ENCODE measurements at places on chromosomes 2 and 18.
A peak's percentile ranks its signal among the peaks of the same experiment; 100 is the strongest.

GRCh38 chr2:238145851-238146250 lies 7.4 kb downstream of the KLHL30 start:
- DNase-seq, result no peak

DNA sequence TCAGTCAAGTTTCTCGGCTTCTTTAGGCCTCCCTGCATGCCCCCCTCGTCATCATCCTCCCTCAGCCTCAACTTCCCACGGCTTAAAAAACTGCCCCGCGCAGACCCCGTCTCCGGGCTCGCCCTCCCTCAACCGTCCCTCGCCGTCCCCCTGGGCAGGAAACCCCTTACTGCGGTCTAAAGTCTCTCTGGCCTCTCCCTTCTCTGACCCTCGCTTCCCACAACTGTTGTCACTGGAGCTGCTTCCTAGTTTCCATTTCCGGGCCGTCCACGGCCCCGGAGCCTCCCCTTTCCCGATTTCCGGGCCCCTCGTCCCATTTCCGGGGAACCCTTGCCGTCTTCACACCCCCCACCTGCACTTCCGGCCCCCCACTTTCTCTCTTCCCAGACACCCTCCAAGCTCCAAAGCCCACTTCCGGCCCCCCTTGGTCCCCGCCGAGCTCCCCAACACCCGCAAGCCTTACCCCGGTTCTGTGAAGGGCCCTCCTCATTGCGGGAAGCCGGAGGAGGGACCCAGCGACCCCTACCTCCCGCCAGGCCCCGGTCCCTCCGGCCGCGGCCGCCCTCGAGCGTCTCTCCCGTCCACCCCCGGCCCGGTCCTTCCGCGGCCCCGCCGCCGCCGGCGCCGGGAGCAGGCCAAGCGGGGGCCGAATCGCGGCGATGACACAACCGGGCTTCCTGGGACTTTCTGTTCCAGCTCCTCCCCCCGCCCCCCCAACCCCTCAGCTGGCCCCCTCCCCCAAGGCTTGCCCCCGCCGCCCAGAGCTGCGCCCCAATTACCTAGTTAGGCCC lies 513 bp downstream of the TRIP12 start:
- peak; percentile 54 for DNase-seq

DNA sequence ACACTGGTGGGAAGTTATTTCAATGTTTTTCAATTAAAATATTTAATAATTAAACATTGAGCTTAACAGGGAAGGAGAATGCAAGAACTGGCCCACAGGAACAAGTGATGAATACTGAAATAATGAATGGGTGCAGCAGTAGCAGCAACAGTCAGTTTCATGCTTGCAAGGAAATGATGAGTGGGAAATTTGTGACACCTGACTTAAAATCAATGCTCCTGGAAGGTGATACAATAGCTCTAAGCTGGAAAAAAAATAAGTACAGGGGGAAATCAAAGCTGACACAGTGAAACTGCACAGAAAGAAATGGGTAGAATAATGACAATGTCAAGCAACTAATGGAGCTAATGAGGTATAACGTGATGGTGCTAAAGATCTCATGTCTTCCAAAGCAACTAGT lies 184.5 kb downstream of the IKZF2 start:
- no peak for DNase-seq

- DNase-seq, result no peak
These were observed 226.4 kb upstream of the VWC2L start for GRCh38 chr2:214184461-214184860.

DNA sequence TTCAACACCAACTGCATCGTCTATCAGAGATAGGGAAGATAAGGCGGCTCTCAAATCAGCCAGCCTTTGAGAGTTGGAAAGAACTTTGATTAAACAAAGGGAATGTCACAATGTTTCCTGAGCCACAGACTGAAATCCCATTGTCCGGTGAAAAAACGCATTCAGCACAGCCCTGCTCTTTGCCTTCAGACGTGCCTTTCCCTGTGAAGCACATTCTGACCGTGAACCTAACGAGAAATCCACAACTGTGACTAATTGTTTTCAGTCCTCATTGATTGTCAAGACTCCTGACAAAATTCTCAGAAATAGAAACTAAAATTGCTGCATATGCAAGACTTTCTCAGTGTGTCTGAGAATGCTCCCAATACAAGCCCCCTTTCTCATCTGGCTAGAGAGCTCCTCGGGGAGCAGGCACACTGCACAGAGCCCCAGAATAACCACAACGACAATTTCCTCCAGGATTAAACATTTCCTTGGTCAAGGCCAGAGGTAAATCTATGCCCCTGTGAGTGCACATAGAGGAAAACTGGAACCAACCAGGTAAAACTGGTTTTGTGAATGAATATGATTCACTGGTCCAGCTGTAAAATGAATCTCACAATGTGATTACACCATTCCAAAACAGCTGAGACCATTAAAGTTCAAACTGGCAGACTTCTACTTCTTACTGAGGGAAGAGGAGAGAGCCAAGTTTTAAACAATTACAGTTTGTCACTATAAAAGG lies 561.9 kb upstream of the ID2 start:
- DNase-seq, result no peak

Data from NCI-H1930 (cell line).